ENCODE measurements at places on chromosomes 1 and 21. TPM values are rescaled to one million over a fixed set of nuclear protein-coding genes. Genes with fewer than 3 reads are reported as not detected.

Gene CFAP107
- not detected for total RNA-seq

DNA sequence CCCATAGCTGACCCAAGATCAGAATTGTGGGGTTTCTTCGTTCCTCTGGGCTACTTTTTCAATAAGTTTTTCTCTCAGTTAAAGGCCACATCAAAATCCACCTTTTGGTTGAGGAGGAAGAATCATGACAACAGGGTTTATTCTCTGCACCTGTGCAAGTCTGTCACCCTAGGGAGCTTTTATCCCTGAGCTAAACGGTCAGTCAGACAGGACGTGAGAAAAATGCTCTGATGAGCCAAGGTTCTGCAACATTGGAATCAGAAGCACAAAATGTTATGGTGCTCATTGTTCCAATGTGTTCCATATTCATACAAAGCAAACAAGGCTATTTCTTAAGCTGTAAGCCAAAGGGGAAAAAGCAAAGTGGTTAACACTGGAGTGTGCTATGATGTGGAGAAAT lies 7.4 kb upstream of the ERICH3 start:
- no peak overlapping the region for H3K27ac ChIP-seq
- H3K4me3 ChIP-seq, result no peak overlapping the region
- no peak for DNase-seq
- no peaks in the 10 kb centered on the region for H3K27me3 ChIP-seq
- no peaks in the 10 kb centered on the region for H3K36me3 ChIP-seq

GRCh38 chr1:92877792-92878191 lies 46.0 kb downstream of the RPL5 start:
- no peaks in the 10 kb centered on the region for H3K27me3 ChIP-seq
- H3K36me3 ChIP-seq, result no peaks in the 10 kb centered on the region
- DNase-seq, result no peak
- no peak overlapping the region for H3K4me3 ChIP-seq
- no peak overlapping the region for H3K27ac ChIP-seq
- H3K4me1 ChIP-seq, result peaks cover 5% of the 10 kb centered on the region

Gene CD5L
- total RNA-seq, result not detected

- no peaks in the 10 kb centered on the region for H3K36me3 ChIP-seq
- DNase-seq, result no peak
- no peak overlapping the region for H3K27ac ChIP-seq
- no peak overlapping the region for H3K4me3 ChIP-seq
- H3K4me1 ChIP-seq, result peaks cover 14% of the 10 kb centered on the region
Measured at GRCh38 chr1:78437941-78438340, 52.8 kb upstream of the PTGFR start.

GRCh38 chr1:210618369-210618768 lies 289.7 kb downstream of the HHAT start:
- no peak overlapping the region for H3K27ac ChIP-seq
- no peaks in the 10 kb centered on the region for H3K4me1 ChIP-seq
- no peaks in the 10 kb centered on the region for H3K27me3 ChIP-seq
- no peak for DNase-seq
- no peaks in the 10 kb centered on the region for H3K36me3 ChIP-seq

GRCh38 chr1:40462956-40463590 lies 12.8 kb downstream of the ZFP69B start:
- DNase-seq, result peak; percentile 30
- peaks cover 80% of the 10 kb centered on the region for H3K36me3 ChIP-seq
- H3K4me3 ChIP-seq, result no peak overlapping the region
- no peaks in the 10 kb centered on the region for H3K27me3 ChIP-seq

DNA sequence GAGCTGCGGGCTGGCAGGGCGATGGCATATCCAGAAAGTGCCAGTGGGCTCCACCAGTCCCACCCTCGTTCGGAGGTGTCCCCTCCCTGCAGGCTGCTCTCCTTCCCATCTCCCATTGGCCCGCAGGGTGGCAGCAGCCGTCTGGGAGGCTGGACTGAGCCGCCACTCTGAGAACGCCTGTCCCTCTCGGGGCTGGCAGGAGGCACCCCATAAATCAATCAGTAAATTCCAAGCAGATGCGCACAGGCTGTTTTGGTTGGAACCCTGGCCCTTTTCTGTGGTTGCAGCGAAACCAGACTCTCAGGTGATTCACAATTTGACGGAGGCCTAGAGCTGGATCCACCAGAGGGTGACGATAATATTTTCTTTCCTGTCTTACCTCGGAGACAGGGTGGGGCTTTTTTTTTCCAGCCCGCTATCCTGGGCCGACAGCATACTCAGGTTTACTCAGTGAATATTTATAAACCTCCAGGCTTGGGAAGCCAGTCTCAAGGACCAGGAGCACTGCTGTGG lies 99.7 kb downstream of the GLIS1 start:
- H3K27ac ChIP-seq, result no peak overlapping the region
- DNase-seq, result peak; percentile 22
- peaks cover 4% of the 10 kb centered on the region for H3K4me1 ChIP-seq
- no peak overlapping the region for H3K4me3 ChIP-seq
- no peaks in the 10 kb centered on the region for H3K36me3 ChIP-seq
- no peaks in the 10 kb centered on the region for H3K27me3 ChIP-seq

Gene MR1
- not detected for total RNA-seq

DNA sequence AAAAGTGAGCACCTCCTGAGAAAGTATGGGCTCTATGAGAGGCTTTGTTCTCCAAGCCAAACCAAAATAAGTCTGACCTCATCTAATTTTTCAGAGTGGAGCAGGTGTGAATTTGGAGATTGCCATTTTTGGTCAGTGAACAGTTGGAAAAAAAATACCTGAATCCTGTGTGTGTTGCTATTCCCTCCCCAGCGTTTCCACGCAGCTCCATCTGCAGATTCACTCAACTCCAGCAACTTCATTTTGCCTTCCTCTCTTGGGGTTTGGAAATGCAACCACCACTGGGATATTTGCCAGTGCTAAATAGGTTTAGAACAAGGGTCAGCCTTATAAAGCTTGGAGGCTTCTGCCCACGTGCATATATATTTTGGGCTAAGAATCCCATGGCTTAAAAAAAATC lies 11.2 kb downstream of the CASQ2 start:
- no peaks in the 10 kb centered on the region for H3K27me3 ChIP-seq
- no peak overlapping the region for H3K4me3 ChIP-seq
- no peaks in the 10 kb centered on the region for H3K4me1 ChIP-seq
- H3K27ac ChIP-seq, result no peak overlapping the region

DNA sequence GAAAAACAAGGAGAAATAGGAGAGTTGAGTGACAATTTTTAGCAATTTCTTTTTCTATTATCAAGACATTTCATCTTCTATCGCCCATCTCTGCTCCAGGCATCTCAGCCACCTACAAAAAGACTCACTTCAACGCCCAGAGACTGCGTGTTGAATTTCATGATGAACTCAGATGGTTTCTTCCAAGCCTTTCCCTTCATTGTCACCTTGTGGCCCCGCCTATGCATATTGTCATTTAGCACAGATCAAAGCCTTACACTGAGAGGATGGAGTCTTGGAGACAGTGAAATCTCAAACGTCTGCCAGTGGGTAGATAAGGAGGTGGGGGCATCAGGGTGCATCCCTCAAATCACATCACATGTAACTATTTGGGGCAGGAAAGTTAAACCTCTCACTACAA lies 319.4 kb downstream of the SIPA1L2 start:
- no peak overlapping the region for H3K4me3 ChIP-seq
- H3K4me1 ChIP-seq, result peaks cover 13% of the 10 kb centered on the region
- no peaks in the 10 kb centered on the region for H3K27me3 ChIP-seq
- no peak overlapping the region for H3K27ac ChIP-seq

DNA sequence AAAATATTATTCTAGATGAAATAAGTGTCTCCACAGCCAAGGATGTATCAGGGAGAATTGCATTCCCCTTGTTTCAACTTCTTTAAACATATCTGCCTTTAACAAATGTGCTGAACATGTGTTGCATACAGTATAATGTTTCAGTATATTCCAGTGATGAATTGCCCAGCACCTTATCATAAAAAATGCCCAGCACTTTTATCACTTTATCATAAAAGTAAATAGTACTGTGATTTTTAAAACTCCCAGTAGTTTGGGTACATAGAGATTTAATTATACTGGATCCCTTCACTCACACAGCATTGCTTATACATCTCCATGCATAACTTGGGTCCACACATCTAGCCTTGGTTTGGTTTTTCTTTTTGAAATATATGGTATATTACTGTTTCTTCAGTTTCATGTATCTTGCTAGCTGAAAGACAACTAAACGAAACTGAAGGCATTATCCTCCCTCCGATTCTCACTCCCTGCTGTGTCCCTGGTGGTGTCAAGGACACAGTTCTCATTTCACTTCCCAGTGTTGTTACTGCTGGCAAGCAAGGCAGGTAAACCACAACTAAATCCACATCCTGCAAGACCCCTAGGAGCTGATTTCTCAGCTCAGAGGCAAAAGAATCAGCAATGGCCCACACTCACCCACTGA lies 118.2 kb upstream of the SLC44A3 start:
- DNase-seq, result no peak
- H3K27ac ChIP-seq, result no peak overlapping the region
- no peaks in the 10 kb centered on the region for H3K27me3 ChIP-seq
- no peaks in the 10 kb centered on the region for H3K36me3 ChIP-seq
- H3K4me3 ChIP-seq, result no peak overlapping the region
- H3K4me1 ChIP-seq, result no peaks in the 10 kb centered on the region

Gene PPCS
- total RNA-seq, result 35.6 TPM

DNA sequence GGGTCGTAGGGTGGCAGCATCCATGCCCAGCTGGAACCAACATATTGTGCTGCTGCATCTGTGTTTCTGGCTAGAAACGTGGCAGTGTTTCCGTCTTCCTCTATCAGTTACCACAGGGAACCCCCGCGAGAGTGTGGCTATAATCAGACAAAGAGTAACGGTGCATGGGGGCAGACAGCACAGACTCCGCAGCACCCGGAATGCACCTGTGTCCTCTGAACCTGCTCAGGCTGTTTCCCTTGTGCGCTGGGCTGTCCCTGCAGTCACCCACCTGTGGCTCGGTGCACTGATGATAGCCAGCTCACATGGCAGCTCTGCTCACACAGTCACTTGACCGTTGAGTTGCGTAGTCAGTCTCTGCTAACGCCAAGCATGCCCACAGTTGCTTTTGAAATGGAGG lies 11.4 kb upstream of the PCBP3 start:
- no peak overlapping the region for H3K27ac ChIP-seq
- no peak for DNase-seq
- no peak overlapping the region for H3K4me3 ChIP-seq

Gene IGSF21
- total RNA-seq, result 15.6 TPM

Gene CELSR2
- total RNA-seq, result 30.4 TPM

Gene PTBP2
- total RNA-seq, result 97.1 TPM
